ENCODE measurements at places on chromosomes 2 and 18. TPM values are rescaled to one million over a fixed set of nuclear protein-coding genes. Genes with fewer than 3 reads are reported as not detected.

The TRABD2A gene
- 1.4 TPM for total RNA-seq

The TMEM200C gene
- total RNA-seq = 11.7 TPM

- DNase-seq = no peak
These were observed 23.7 kb downstream of the TMEM127 start for GRCh38 chr2:96241900-96242611.

- no peak for DNase-seq
These were observed 44.5 kb upstream of the C2orf74 start for GRCh38 chr2:61117534-61117933.

DNA sequence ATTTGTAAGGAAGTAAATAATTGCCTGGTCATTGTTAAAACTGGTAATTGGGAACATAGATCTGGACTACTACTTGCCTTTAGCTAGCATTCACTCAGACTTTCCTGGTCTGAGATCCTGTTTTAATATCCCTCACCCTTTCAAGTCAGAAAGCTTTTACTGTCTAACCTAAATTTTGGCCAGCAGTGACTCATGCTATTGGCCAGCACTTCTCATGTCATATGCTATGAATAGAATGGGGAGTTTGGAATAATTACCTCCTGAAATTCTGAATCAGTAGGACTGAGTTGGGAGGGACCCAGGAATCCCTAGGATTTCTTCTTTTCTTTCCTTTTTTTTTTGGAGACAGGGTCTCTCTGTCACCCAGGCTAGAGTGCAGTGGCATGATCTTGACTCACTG lies 19.3 kb downstream of the STK36 start:
- DNase-seq = no peak

DNA sequence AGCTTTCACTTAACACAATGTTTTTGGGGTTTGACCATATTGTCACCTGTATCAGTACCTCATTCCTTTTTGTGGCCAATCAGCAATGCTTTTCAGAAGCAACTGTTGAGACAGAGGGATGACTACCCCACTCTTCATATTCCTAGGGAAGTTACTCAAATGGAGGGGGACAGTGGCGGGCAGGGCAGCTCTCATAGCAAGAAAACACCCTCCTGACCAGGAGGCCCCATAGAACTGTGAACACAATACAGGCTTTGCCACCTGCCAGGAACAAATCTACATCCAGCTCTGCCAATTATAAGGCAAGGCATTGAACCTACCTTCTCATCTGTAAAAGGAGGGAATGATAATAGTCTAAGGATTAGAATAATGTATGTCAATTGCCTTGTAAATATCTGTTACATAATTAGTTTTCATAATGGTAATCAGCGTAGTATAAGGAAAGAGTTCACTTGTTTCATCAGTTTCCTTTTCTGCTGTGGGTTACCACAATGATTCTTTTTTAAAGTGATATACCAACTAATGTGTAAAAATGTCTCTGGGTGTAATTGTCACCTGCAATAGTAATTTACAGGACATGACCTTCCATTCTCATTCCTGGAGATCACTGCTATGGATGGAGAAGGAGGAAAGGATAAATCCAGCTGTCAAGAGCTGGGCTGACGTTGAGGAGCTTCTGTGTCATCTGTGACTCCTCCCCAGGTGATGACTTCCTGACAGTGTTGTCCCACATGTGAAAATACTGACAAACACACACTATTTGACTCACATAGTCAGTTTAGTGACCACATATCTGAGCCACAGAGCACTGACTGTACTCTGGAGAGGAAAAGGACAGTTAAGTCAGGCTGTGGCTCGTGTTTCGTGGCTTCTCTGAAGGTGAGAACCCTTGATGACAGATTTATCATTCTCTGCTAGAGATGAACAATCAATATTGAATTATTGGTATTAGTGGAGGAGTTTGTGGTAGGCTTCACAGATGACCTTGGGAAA lies 13.5 kb downstream of the ALPK2 start:
- no peak for DNase-seq

DNA sequence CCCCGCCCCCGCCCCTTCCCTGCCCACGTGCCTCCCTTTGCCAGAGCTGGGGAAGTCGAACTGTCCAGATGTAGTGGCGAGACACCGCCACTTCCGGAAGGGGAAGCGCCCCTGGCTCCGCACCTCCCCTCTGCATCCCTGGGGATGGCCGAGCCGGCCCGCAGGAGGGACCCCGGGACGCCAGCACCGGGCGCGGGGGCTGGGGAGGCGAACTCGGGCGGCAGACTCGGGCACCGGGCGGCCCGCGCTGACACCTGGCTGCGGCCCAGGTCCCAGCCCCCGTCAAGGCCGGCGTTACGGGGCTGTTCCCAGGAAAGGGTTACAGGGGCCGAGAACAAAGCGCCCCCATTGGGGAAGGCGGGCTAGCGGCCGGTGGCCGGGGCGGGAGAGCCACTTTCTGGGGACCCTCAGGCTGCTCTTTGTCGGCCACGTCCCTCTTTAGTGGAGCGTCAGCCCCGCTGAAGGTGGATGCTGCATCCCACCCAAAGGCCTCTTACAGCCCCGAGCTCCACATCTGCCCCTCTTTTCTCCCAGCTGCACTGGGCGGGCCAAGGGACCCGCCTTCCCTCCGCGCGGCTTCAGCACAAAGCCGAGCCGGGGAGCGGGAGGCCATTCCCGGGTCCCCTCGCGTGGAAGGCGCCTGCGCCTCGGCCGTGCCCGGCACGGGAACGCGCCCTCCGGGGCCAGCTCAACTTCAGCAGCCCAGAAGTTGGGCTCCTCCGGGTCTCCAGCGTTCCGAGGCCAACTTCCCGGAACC lies 1.3 kb downstream of the SDC1 start:
- no peak for DNase-seq

DNA sequence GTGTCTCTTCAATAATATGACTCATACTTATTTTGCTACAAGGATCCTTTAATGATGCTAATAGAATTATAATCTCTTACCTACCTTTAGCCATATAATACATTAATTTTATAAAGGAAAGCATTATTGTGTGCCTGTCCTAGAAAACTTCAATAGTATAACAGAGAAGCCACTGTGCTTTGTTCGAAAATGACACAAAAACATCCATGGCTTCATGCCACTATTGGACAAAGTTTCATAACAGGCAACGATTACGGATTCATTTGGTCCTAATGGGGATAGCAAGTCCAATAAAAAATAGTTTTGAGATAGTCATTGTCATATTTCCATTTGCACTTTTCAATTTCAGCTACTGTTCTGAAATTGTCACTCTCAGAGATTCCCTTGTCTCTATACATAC lies 52.5 kb upstream of the CCDC150 start:
- DNase-seq = no peak

- no peak for DNase-seq
These were observed 753 bp upstream of the HOXD3 start for GRCh38 chr2:176156301-176156806.

GRCh38 chr2:124382067-124382618 lies 357.1 kb downstream of the CNTNAP5 start:
- DNase-seq = no peak

- DNase-seq = no peak
These were observed 237.5 kb downstream of the NDUFA10 start for GRCh38 chr2:239787538-239788050.

- no peak for DNase-seq
These were observed 398.3 kb upstream of the TNP1 start for GRCh38 chr2:217258170-217258569.

Measured in cerebellum (tissue), 4 donors.